Activated T-helper 1 cell treated with anti-CD3 and anti-CD28 coated beads, Interleukin-2, amount 50 U/mL, for 16 hours (primary cell): ENCODE measurements at places on chromosomes 4 and X.

GRCh38 chr4:19254486-19254885 is 997.2 kb upstream of the SLIT2 start:
- DNase-seq = no peak

GRCh38 chr4:144734522-144734921 is 88.6 kb downstream of the HHIP start:
- DNase-seq = no peak

- peak; percentile 31 for DNase-seq
Observed at GRCh38 chrX:39149761-39150160, 348.5 kb downstream of the MID1IP1 start.

DNA sequence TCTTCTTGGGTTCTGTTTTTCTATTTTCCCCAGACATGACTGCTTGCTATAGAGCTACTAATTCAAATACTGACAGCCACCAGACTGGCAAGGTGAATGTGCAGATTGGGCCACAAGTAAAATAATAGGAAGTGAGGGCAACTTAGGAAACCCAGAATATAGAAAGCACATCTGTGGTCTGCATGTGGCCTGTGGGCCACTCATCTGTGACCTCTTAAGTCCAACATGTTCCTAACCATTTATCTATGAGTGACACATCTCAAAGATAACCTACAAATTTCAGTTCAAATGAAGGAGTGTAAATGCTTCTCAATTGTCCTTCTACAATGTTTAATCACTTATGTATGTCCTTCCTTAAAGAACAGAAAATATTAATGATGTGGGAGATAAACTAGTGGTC is 128.9 kb downstream of the REELD1 start:
- DNase-seq = no peak

DNA sequence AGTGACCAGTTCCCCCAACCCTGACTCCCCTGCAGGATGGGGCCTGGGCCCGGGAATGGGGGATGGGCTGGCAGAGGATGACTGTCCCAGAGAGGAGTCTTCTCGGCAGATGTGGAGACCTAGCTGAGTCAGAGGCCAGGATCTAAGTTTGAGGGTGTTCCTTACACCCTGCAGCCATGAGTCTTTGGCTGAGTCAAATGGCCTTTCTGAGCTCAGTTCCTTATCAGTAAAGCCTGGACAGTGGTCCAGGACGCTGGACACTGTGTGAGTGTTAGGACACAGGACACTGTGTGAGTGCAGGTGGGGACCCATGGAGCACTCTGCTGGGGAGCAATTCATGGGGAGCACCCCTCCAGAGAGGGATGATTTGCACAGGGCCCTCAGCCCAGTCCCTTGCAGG is 5.0 kb downstream of the IL9R start:
- no peak for DNase-seq
